Stimulated activated CD8-positive, alpha-beta memory T cell treated with anti-CD3 and anti-CD28 coated beads, Interleukin-7, amount 100 ng/mL, for 1 hour (primary cell): ENCODE measurements at places on chromosomes 1 and 21.

DNA sequence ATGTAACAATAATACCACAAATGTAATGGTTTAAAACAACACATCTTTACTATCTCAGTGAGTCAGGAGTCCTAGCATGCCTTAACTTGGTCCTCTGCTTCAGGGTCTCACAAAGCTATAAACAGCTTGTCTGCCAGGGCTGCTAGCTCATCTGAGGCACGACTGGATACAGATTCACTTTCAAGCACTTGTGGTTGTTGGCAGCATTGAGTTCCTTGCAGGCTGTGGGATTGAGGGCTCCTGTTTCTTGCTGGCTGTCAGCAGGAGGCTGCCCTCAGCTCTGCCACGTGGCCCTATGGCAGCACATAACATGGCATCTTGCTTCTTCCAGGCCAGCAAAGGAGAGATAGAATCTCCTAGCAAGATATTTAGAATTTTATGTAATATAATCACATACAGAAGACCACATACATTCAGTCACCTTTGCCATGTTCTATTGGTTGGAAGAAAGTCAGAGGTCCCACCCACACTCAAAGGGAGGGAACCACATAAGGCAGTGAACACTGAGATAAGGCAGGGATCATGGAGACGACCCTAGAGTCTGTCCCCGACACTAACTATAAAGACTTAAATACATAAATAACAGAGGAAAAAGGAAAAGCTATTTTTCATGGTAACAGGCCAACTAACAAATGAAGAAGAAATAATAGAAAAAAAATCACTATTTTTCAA is 18.9 kb upstream of the IPP start:
- DNase-seq: no peak

- DNase-seq: peak; percentile 68
Observed at GRCh38 chr21:42258150-42258884, 39.4 kb downstream of the ABCG1 start.

DNA sequence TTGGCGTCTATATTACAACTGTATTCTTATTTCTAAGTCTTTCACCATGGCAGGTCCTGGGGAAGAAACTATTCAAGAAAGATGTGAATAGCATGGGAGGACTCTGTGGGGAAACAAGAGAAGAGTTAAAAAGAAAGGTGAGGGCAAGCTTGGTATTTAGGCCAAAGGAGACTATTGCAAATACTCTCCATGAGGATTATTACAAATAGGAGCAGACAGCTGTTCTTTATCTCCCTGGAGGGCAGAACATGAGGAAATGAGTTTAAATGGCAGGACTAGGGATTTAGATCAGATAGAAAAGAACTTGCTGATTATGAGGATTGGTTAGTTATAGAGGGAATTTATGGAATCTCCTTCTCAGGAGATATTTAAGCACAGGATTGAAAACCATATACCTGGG is 186.8 kb downstream of the CDC7 start:
- DNase-seq: no peak

DNA sequence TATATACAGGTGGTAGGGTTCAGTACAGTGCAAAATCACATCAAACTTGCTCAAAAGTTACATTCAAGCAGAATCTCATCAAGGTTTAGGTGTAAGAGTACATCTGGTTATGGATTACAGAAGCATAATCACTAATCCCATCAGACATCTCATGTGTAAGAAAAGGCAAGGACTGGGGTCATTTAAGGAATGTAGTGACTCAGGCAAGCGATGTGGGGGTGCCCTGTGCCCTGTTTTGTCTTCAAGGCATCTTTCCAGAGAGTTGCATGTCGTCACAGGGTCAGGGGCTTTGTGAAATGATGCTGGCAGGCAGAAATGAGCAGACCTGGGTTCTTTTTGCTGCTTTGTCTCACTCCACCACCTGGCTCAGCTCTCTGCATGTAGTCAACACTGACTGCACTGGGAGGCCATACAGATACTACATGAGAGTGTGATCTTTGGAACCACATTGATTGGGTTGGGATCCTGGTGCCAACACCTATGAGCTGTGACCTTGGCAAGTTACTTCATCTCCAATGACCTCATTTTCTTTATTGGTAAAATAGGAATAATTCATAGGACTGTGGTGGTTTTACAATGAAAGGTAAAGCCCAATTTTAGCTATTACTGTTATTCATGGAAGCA is 8.2 kb upstream of the HHIPL2 start:
- DNase-seq: no peak

DNA sequence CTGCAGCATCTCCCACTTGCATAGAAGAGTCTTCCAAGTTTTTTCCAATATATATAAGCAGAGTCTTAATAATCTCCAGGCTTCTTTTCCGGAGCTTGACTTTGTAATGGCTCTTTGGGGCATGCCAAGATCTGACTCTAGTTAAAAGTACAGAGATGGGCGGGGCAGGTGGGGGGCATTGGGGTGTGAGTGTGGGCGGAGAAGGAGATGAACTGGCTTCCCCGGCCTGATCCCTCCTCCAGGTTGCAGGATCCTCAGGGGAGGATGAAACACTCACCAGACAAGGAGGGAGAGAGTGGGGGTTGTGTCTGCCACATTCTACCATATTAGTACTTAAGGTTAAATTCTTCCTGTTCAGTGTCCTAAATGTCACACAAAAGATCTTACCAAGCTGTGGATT is 23.0 kb downstream of the S100A10 start:
- no peak for DNase-seq
